ENCODE measurements at places on chromosomes 2 and 18.

GRCh38 chr2:23926290-23926749, 603 bp downstream of the ATAD2B start:
- DNase-seq: peak; percentile 75

GRCh38 chr18:45834306-45834705, 8.8 kb downstream of the SIGLEC15 start:
- no peak for DNase-seq

DNA sequence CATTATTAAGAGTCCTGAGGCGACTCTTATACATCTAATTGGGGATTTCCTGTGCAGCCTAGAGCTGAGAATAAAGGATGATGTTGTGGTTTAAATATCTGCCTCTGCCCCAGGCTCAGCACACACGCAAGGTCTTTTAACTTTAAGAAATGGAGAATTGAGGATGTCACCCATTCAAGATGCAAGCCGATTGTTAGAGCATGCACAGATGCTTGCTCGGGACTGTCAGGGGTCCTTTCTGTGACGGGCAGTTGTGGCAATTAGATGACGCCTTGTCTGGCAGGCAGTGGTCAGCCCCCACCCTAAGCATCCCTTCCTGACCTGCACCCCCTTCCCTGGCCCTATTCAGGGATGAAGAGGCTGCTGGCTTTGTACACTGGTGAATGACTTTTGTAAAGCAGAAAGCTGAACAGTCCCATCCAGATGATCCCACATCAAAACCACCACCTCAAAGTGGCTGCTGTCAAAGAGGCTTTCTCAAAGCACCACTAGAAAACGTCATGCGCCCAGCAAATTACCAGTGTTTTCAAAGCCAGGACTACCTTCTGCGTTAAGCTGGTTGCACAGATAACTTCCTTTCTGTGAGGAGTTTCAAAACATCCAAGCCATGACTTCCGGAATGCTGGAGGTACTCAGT, 23.7 kb downstream of the FAM178B start:
- DNase-seq: peak; percentile 87

DNA sequence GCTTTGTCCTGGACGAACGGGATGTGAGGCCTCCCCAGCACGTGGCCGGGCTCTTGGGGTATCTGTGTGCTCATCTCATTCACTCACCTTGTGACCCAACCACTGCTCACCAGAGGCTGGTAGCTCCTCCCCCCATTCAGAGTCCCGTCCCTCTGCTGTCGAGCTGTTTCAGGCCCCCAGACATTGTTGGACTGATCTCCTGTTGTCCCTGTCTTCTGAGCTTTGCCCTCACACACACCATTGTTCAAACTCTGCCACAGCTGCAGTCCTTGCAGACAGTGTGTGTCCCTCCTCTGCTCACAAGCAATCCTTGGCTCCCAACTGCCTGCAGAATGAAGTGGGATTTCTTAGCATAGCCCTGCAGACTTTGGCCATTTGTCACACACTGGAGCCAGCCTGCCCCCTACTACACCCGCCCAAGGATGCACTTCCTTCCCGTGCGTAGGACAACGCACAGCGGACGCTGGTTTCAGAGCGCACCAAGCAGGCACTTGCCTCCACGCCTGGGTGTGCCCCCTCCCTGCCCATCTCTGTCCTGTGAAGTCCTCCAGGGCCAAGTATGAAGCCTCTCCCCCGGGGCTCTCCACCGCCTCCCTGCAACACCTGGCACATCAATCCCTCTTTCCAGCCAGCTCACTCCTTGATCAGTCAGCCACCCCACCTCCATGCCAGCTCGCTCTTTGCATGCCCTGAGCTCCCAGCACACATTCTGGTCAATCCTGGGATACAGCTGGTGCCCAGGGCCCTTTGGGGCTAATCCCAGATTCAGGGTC, 16.5 kb upstream of the PRLH start:
- no peak for DNase-seq

DNA sequence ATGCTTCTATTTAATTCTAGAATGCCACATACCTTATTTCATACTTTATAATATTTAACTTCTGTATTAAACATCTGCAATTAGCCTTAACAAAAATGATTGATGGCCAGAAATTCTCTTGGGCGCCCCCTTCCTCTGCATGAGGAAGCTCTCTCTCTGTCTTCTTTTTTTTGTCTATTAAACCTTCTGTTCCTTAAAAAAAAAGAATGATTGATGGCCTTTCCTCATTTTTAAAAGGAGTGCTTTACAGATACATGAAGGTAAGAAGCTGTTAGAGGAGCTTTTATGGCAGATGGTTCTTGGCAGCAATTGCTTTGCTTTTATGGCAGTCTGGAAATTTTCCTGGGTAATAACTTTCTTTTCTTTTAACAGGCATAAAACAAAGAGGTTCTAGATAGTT, 526.9 kb downstream of the SLC4A3 start:
- no peak for DNase-seq

DNA sequence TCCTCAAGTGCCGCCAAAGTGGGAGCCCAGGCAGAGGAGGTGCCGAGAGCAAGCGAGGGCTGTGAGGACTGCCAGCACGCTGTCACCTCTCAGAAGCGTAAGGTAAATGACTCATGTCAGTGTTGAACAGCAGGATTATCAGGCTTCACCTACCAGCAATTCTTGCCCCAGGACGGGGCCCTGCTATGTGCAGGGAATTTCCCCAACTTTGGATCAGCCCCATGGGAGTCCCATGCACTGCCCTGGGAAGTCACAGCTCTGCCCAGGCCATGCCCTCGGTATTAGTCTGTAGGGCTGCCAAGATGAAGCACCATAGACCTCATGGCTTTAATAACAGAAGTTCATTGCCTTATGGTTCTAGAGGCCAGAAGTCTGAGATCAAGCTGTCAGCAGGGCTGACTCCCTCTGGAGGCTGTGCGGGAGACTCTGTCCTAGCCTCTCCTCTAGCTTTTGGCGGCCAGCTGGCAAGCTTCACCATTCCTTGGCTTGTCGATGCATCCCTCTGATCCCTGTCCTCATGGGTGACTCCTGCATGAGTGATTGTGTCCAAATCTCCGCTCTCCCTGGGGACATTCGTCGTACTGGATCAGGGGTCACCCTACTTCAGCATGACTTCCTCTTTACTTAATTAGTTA, 55.9 kb downstream of the TRPM8 start:
- DNase-seq: no peak

DNA sequence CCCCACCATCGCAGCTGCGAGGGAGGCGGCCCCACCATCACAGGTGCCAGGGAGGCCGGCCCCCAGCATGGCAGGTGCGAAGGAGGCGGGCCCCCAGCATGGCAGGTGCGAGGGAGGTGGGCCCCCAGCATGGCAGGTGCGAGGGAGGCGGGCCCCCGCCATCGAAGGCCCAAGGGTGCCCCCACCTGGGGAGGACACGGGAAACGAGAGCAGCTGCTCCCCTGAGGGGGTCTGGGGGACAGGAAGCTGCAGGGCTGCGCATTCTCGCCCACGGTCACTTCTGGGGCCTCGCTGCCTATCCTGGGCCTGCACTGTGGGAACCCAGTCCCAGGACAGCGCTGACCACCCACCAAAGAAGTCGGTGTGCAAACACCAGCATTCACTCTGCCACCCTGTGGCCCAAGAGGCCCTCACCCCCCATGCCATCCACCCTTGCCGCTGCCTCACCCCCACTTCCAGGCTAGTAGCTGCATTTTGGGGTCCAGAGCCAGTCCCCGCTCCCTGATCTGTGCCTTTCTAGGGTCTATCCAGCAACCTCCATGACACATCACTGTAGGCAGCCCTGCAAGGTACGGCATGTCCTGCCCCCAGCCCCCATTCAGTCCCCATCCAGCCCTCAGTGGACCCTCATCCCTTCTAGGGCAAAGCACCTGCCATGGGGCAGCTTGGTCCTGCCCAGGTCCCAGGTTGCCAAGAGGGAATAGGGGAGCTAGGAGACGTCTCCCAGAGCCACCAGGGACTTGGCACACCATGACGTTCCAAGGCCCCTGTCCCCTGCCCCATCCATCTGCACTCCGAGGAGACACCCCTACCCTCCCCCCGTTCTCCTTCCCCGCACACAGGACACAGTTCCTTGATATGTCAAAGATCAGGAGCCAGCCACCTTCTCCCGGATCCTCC, 24.0 kb upstream of the GPC1 start:
- no peak for DNase-seq

GRCh38 chr2:47437287-47437686, 34.3 kb downstream of the MSH2 start:
- DNase-seq: no peak

GRCh38 chr18:2851771-2852170, 5.0 kb downstream of the EMILIN2 start:
- no peak for DNase-seq

DNA sequence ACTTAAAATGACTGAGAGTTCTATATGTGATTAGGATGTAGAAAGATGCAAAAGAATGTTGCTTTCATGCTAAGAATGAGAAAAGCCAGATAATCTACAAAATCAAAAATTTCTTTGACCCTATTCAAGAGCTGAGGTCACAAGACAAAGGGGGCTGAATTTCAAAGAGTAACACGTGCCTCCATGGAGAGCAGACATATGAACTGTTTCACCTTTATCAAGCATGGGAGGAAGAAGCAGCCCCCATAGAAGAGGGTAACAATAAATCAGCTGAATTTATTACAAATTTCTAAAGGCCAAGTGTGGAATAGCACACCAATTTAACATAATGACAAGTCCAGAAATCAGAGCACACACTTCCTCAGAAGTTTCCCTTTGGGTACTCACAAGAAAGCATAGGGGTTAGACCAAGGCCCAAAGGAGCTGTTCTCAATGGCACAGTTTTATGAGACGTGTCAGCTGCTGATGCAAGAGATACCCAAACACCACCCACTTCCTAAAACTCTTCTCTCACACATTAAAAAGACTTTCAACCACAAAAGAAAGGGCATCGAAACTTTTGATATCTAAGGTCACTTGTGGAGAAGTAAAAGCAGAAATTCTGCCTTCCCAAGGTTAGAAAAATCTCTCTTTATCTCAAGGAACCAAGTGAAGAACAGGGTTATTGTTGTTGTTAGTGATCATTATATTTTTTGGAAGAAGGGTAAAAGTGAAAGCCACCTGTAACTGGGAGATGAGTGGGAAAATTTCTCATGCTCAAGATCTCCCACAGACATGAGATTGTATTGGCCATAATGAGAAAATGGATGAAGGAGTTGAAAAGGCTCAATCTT, 950.1 kb downstream of the TRIB2 start:
- no peak for DNase-seq

DNA sequence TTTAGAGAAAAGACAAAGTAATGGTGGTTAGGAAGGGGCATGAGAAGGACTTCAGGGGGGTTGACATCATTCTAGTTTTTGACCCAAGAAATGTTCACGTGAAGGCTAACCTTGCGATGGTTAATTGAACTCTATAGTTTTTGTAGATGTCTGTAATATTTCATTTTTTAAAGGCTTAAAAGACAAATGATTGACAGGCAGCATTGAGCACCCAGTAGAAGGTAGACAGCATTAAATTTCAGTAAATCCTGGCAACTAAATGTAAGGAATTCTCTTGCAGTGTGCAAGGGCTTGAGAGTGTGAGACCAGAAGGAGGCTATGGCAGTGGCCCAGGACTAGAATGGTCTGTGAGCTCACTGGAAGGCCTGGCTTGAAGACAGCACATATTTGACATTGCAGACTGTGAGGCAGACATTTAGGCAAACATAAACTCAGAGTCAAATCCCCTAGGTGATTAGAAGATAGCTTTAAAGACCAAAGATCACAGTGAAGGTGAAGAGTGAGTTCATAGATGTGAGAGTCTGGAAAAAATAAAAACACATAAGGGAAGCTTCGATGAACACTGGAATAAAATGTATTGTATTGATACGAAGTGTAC, 100.1 kb upstream of the MAP4K4 start:
- no peak for DNase-seq

DNA sequence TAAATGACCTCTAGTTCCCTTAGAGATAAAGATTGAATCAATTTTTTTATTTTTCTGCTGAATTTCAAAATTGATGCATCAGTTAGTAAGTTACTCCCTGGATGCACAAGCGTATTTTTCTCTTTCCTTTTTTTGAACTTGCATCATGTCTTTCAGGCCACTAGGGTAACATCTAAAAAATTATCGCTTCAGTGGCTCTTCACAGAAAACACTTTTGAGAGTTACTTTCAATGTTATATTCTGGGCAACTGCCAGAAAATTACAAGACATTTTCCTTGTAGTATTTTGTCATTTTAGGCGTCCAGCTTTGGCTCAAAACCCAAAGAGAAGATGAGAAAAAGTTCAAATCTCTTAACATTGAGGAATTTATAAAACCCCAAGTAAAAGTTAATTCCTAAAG, 59.8 kb downstream of the DSEL start:
- no peak for DNase-seq
